Epithelial cell of esophagus (primary cell): ENCODE measurements at places on chromosomes 2 and 18.

DNA sequence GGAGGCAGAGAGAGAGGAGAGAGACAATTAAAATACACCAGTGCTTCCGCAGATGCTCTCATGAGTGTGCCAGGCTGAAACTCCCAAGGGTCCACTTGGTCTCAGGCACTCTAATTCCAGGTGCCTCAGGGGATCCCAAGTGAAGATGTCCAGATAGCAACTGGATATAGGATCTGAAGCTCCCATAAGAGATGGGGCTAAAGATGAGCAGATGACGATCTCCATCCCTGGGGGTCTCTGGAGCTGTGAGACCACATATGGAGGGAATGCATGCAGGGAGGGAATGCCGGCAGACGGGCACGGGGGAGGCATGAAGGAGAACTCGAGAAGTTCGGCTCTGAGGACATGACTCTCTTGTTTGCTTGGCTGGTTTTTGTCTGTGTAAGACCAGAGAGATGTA, 223.7 kb upstream of the RAB6C start:
- no peak for DNase-seq

- peak; percentile 90 for DNase-seq
Observed at GRCh38 chr2:65153515-65153914, 23.6 kb upstream of the RAB1A start.

GRCh38 chr2:134917888-134918525, 615 bp upstream of the CCNT2 start:
- peak; percentile 90 for DNase-seq

DNA sequence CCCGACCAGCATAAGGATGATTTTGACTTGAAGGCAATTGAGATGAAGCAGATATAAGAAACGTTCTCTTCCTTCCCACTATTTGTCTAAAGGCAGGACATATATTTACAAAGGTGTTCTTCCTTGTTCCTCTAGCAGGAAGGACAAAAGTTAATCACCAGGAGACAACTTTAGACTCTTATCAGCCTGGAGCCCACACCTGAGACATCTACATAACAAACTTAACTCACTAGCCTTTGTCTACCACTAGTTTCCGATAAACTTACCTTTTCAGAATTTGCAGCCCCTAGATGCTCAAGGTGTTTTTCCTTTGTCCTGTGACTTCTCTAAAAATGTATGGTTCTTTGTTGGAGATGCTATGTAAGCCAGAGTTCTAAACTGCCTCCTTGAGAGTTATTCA, 1047.8 kb upstream of the NXPH2 start:
- DNase-seq: no peak

DNA sequence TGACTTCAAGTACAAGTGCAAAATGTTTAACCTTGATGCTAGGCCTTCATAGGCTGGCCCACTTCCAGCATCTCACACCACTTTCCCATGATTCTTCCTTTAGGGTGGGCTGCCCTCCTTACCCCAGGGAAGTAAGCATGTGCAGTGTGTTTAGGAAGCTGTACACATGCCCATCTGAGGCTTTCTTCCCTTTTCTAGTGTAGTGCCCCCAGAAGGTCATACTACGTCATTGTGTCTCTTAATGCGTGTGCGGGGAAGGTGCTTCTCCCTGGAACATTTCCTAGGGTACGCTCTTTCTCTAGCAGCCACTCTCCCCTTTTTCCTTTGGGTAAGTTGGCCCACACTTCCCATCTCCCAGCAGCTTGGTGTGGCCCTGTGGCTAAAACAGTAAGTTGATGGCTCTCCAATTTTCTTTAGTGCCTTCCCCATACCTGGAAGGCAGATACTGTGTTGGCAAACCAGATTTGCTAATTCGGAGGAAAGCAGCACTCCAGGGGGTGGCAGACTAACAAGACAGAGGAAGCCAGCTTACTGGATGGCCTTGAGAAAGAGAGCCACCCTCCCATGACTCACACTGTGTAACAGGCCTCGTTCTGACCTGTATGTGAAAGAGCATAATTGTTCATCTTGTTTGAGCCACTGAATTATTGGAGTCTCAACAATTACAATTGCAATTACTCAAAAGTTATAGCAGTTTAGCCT, 1.1 kb upstream of the SULT6B1 start:
- peak; percentile 93 for DNase-seq

DNA sequence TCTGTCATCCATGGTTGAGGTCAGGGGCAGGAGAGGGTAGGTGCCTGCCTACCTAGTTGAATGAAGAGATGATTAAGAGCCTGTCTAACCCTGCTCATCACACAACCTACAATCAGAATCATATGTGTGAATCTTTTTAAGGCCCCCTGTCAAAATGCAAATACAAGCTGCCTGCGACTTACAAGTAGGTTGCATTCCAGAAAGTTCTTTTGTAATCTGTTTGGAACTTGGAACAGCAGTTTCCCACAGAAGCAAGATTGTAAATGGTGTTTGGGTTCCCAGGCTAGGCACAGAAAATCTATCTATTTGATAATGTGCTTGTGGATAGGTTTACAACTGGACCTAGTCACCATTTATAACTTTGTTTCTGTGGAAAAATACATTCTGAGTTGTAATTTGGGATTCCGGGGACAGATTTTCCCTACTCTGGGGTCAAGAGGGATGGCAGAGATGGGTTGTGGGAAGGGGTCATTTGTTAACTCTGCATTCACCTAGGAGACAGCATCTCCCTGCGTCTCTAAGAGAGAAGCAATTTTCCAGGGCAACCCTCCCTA, 4.4 kb downstream of the LIPG start:
- no peak for DNase-seq

GRCh38 chr2:204175552-204176271, 239.1 kb downstream of the ICOS start:
- DNase-seq: peak; percentile 34

DNA sequence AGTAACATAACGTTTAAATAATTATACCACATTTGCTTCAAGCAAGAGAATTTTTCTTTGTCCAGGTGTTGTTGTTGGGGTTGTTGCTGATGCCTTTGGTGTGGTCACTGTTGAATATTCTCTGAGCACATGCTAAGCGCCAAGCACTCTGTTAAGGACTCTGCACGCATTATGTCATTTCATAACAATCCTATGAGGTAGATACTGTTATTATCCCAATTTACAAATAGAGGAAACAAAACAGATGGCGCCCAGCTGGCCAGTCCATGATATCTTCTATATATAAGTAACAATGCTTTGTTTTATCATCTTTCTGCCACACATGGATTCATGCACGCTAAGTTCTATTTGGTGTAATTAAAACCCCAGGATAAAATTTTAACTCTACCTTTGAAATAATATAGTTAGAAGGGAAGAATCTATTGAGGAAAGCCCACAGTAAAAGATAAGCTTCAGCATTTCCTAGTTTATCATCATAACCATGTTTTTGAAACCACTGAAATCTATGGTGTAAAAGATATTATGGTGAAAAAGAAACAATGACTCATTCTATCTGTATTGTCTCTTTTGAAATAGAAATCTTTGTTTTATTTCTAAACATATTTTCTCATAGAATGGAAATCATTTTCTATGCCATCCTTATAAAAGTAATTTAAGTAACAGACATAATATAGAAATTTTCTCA, 199.7 kb downstream of the PID1 start:
- DNase-seq: no peak

GRCh38 chr2:239601201-239601851, 200.5 kb upstream of the HDAC4 start:
- DNase-seq: no peak

GRCh38 chr2:69669666-69670065, 26.1 kb upstream of the AAK1 start:
- DNase-seq: no peak

DNA sequence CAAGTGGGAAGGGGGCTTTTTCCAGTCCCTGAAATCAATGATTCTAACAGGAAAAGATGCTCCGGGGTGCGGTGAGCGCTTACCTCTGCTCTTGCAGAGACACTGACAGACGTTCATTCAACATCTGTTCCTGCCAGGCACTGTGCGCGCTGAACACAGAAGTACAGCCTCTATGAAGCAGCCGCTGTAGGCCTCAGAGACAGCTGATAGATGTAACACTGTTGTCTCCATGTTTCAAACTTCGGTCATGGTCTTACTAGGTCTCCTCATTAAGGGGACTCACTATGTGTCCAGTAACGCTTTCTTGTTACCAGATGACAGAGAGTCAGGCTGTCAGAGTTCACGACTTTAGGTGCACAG, 649 bp upstream of the CLIP4 start:
- DNase-seq: no peak

- no peak for DNase-seq
Observed at GRCh38 chr2:41851554-41851953, 196.3 kb upstream of the PKDCC start.
